Left colon (tissue), 2 donors: ENCODE measurements at places on chromosomes 11 and 22. TPM values are rescaled to one million over a fixed set of nuclear protein-coding genes. Genes with fewer than 3 reads are reported as not detected.

SULT4A1 gene
- 0.28 TPM for total RNA-seq

DBX1 gene
- total RNA-seq: not detected

PGR gene
- 0.31 TPM for total RNA-seq

SYT9 gene
- total RNA-seq: not detected

KRTAP5-10 gene
- 0.53 TPM for total RNA-seq

KRTAP5-1 gene
- total RNA-seq: not detected

SMC1B gene
- total RNA-seq: not detected

OR52I2 gene
- total RNA-seq: not detected

OR4A16 gene
- not detected for total RNA-seq

TRPT1 gene
- 58.5 TPM for total RNA-seq

GAB4 gene
- not detected for total RNA-seq

C11orf65 gene
- total RNA-seq: 0.46 TPM

DEFB131B gene
- not detected for total RNA-seq
